ENCODE measurements at places on chromosomes 11 and 22.

DNA sequence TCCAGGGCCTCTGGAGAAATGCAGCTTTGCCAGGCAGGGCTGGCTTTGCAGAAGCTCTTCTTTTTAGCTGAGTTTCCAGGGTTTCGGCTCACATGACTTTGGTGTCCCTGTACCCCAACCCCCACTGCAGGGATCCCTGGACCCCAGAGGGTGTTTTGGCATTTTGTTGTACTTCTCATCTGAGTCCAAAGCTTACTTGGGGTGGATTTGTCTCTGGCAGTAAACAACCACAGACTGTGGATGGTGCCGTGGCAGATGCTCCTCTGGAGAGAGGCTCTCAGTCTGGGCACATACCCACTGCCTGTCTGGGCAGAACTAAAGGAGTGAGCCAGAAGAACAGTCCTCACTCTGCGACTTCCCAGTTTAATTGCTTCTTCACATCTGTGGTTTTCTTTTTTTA, 49.6 kb downstream of the COMMD9 start:
- DNase-seq, result no peak

- DNase-seq, result no peak
Observed at GRCh38 chr11:10926801-10927211, 69.0 kb upstream of the ZBED5 start.

DNA sequence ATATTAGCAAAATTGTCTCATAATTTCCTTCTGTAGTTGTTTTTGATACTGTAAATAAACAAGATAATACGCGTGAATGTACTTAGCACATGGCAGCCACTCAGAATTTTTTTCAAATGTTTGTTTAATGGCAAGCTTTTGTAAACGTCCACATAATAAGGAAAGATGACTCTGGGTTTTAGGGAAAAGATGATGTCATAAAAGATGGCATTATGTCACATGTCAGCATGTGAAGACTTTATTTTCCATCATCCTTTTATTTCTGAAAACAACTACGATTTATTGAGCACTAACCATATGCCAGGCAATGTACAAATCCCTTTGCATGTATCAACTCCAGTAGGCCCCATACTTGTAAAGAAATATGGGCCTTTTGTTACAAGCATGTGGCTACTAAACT, 139.9 kb downstream of the C11orf91 start:
- no peak for DNase-seq

DNA sequence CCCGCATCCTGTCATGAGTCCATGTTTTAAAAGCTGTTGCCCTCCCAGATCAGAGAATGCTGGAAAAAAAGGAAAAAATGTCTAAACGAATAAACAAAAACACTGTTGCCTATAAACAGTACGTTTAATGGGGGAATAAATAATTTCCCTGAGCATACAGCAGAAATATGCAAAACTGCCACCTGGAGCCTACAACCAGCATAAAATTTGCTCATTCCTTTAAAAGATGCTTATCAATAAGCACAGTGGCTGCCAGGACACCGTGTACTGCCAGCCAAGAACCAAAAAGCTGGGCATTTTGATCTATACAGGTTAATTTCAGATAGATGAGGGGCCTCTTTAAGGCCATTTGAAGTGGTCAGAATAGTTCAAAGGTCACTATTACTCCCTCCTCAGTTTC, 5.7 kb upstream of the CPT1A start:
- no peak for DNase-seq

- DNase-seq, result no peak
Observed at GRCh38 chr11:104105155-104105554, 58.8 kb downstream of the PDGFD start.

DNA sequence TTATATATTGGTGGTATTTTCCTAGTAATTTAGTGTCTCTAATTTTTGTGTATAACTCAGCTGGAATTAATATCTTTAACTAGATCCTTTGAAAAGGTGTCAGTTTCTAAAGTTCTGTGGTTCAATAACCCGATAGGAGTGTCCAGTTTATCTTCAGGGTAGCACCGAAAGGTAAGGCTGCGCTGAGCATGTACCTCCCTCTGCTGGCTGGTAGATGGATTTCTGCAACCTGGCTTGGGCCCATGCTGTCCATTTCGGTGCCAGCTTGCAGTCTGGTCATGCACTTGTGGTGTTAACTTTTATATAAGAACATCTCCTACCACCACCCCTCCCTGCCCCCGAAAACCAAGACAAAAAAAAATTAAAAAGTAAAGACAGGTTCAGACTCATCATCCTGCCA, 24.7 kb downstream of the EXT2 start:
- DNase-seq, result no peak

DNA sequence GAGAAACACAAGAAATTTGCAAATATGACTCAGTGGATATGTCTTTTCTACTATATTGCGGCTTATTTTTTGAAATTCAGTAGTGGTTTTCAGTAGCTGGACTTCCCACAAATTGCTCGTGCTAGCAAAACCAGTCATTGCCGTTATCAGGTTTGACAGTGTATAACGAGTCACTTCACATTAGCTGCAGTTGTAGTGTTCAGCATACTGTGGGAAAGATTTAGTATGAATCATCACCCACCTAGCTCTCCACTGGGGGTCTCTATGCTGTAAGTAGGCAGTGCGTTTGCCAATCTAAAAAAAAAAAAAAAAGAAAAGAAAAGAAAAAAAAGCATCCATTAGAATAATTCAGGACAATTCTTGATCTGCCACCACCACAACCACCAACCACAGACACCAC, 1318.9 kb downstream of the LRRC4C start:
- no peak for DNase-seq

GRCh38 chr11:67372993-67373647, at the start of gene CLCF1:
CLCF1 (minus strand) TSS chr11:67373598; CDS start chr11:67373539, 59 bp downstream.
- DNase-seq, result no peak

GRCh38 chr11:93733474-93733873, 7.8 kb downstream of the TAF1D start:
- DNase-seq, result no peak

Measured in NCI-H187 treated with DMSO at 0.1 percent for 48 hours (cell line).